ENCODE measurements at places on chromosomes 7 and 10. TPM values are rescaled to one million over a fixed set of nuclear protein-coding genes. Genes with fewer than 3 reads are reported as not detected.

- no peak for DNase-seq
Observed at GRCh38 chr7:33539659-33540400, 365.5 kb upstream of the BMPER start.

- DNase-seq = no peak
Observed at GRCh38 chr10:79140085-79140793, 71.5 kb downstream of the ZMIZ1 start.

DNA sequence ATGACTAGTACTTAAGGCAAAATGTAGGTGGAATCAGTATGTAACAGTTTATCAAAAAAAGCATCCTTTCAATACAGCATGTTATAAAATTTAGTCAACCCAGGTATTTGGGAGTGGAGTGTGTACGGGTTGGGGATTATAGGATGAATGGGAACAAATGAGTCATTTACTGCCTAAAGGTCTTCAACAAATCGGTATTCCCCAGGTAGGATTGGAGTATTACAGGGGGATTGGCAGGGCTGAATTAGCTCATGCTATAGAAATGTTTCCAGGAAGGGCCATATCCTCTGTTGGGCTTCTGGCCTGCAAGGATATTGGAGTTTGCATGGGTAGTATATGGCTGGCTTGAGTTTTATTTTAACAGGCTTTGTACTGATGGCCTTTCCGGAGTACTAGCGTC, 723.7 kb downstream of the SORCS1 start:
- no peak for DNase-seq

GRCh38 chr7:99648843-99649242, 31.0 kb downstream of the CYP3A5 start:
- peak; percentile 15 for DNase-seq

The GLI3 gene
- 4.0 TPM for total RNA-seq

All from GM23248 (cell line).